Thyroid gland (tissue), 4 donors: ENCODE measurements at places on chromosomes 11 and 22.
A peak's percentile ranks its signal among the peaks of the same experiment; 100 is the strongest.

- no peak for DNase-seq
Measured at GRCh38 chr11:77418155-77418970, 55.5 kb downstream of the PAK1 start.

GRCh38 chr11:78100676-78101472, 21.2 kb upstream of the NDUFC2 start:
- DNase-seq = peak; percentile 45

DNA sequence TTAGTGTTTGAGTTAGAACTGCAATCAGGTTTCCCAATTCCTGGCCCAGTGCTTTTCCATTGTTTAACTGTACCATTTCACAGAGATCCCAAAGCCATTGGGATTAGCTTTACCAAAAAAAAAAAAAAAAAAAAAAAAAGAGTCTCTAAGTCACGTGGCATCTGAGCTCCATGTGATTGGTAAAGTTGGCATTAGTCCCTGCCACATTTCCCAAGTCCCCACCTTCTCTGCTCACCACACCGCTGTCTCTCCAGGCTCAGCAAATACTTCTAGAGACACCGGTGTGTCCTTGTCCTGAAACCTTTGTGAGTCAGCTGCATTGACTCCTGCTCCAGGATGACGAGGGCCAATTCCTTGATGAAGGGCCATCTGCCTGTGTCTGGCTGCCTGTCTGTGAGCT, 305.3 kb downstream of the KIRREL3 start:
- no peak for DNase-seq

DNA sequence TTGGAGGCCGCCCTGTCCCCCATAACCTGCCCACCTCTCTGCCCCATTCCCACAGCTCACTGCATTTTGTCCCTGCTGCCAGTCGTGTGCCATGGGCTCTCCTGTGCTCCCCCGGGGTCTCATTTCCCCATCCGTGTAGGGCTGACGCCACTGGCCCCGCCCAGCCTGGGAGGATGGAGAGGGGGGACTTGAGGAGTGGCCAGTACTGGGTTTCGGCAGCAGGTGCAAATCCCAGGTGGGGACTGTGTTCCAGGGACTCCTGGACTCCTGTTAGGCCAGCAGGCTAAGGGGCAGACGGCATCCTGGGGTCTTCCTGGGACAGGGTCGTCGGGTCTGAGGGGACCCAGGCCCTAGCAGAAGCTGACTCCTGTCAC, 1.2 kb upstream of the MYO7A start:
- DNase-seq = no peak

GRCh38 chr11:1194231-1194976, 28.5 kb upstream of the MUC5B start:
- no peak for DNase-seq

GRCh38 chr22:40187389-40187788, 9.7 kb downstream of the TNRC6B start:
- DNase-seq = no peak

DNA sequence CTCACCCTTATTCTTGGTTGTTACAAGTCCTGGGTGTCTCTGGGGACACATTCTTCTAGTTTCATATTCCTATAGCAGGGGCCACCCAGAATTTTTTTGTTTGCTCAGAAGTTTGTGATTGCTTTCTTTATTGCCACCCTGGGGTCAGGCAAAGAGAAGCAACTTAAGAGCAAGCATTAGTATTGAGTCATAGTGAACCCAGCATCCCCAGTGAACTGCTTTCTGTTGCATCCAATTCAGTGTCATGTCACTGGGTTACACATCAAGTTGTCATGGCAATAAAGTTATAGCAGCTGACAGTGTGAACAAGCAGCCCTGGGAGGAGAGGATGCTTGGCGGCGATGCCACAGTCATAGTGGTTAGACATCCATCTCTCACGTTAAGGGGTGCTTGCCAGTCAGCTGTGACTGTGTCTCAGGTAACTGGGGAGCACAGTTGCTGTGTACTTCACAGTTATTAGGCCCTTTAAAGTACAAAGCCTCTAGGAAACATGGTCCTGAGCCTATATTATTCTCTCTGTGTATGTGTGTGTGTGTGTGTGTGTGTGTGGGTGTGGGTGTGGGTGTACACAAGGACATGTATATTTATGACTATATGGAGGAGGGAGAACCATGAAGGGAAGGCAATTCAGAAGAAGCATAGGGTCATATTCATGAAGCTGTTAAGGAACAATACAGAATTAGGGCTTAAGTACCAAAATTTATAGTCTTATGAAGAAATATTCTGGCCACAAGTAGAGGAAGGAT, 52.5 kb downstream of the TRIM44 start:
- DNase-seq = no peak

DNA sequence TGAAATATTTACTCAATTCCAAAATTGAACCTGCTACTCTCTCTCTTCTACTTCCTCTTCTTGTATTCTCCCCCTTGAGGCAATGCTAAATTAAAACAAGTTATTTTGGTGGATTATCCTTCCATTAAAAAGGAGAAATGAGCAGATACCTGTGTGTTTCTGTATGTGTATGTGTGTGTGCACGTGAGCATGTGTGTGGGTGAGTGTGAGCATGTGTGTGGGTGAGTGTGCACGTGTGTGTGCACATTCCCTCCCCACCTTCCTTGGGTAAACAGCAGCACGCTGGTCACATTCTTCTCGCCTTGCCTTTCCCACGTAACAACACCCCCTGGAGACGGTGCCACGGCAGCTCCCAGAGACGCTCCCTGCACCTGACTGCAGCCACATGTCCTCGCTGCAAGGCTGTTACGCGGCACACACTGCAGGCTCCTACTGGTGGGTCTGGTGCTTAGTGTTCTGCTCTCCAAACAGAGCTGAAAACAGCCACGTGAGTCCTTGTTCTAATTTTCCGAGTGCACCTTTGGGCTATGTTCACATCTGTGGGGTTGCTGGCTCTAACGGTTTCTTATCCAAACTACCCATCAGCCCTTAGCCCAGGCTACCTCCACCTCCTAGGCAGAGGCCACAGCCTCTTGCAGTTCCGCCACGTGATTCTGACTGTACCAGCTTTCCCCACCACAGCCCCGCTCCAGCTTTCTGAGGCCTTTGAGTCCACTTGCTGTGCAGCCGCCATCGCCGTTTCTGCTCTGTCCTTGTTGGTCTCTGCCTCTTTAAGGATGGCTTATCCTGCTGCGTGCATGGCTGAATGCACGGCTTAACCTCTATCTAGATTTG, 123.4 kb downstream of the CTTN start:
- peak; percentile 56 for DNase-seq

GRCh38 chr11:57072640-57073039, 83.9 kb downstream of the OR5AK2 start:
- peak; percentile 3 for DNase-seq

DNA sequence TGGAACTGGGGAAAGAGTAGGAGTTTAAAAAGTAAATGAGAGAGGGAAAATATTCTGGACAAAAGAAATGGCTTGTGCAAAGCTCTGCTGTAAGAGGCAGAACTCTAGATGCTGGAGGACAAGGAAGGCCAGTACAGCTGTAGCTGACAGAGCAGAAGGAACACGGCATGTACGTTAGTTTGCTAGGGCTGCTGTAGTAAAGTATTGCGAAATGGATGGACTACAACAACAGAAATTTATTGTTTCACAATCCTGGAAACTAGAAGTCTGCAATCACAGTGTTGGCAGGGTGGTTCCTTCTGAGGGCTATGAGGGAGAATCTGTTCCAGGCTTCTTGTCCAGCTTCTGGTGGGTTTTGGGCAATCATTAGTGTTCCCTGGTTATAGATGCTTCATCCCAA, 454.4 kb downstream of the NTM start:
- DNase-seq = no peak

DNA sequence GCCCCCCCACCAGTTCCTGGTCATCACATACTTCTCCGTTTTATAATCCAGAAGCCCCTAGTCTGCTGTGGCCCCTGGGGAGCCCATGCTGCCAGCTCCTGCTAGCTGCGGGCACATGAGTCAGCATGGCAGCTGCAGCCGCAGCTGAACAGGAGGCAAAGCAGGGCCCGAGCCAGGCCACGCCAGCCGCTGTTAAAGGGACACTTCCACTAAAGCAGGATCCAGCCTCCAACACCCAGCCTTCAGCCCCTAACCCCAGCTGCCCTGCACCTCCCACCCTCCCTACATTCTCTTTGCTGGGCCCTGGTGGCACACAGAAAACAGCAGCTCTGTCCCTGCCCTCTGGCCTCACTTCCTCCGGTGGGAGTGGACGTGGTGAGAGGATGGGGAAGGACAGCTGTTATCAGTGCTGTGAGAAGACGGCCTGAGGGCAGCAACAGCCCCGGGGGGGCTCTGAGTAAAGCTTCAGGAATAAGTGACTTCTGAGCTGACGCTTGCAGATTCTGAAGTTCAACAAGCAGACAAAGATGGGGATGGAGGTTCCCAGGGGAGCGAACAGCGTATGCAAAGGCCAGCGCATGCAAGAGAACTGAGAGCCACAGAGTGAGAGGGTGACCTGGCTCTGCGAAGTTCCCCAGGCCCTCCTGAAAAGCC, 688 bp upstream of the LRRC74B start:
- DNase-seq = no peak

DNA sequence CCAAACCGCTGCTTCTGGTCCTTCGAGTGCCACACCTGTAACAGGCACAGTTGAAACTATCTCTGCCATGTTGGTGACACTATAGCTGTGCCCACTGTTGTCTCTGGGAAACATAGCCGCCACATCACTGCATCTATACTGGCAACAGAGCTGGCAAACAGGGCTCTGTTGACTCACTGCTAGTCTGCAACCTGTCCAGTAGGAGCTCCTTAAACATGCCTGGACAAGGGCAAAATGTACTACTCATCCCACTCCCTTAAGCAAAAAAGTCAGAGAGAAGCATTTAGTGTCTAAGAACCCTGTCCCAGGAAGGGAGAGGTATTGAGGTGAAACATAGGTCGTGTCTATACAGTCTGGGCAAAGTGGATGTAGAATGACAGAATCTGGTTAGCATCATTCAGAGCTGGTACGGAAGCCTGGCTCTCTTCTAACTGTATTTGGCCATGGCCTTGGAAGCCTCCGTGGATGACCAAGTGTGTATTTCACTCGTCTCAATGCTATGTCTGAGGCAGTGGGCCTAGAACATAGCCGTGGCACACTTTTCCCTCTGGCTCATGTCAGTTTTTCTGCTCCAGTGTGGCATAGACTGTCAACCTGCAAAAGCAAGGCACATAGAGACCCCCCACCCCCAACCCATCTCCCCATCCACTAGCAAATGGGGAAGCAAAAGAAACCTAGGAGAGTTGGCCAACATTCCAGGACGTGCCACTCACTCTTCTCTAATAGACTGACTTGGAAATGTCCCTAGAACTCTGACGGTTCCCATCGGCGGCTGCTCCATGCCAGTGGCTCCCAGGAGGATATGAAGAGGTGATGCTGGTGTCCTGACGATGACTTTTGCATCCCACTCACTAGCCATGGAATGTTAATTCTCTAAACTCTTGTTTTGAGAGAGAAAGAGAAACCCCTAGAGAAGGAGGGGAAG, 21.4 kb upstream of the PISD start:
- no peak for DNase-seq

GRCh38 chr11:75598264-75598663, 36.2 kb downstream of the SERPINH1 start:
- no peak for DNase-seq

- no peak for DNase-seq
Measured at GRCh38 chr11:103902994-103903393, 133.4 kb upstream of the DDI1 start.

- no peak for DNase-seq
Measured at GRCh38 chr11:12126344-12127019, 16.1 kb downstream of the MICAL2 start.

- no peak for DNase-seq
Measured at GRCh38 chr11:61972112-61972671, 4.8 kb upstream of the FTH1 start.

DNA sequence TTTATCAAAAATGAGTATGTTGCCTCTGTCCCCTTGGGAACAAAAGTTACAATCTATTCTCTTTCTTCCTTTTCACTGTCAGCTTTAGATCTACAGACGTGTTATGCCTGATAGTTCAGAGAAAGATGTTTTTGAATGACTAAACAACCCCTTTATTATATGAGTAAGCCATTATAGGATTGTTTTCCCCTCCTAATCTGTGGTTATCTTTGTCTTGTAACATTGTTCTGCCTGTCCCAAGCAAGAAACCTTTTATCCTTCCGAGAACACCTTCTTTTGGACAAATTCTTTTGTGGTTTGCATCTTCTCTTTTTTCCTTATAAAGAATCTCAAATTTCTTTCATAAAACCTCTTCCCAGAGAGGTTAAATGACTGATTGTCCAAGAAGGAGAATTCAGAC, 208.4 kb downstream of the DDX10 start:
- DNase-seq = no peak

- DNase-seq = no peak
Measured at GRCh38 chr11:14270690-14271542, 88.1 kb downstream of the RRAS2 start.

DNA sequence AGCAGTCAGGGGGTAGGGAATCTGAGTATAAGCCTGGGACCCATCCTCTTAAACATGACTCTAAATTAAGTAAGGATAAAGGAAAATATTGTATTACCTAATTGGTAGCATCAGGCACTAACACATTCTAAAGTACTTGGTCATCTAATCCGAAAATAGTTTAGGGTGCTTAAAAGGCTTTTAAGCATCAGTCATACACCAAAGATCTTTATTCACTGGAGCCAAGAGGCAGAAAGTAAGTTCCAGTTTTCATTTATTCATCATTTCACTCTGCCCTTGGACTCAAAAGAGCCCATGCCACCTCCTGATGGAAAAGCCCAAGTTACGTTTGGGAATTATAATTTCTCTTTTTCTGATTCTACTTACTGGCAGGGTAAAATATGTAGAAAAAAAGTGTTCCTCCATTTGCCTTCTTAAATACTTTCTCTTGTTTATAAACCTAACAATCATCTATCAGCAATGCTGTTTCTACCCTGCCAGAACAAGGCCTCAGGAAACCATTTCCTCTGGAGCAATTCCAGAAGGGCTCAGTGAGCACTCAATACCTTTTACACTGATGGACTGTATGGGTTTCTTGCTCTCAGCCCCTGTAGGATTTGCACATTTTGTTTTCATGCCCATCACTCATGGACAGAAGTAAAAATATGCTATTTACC, 120.1 kb upstream of the SLC5A12 start:
- DNase-seq = no peak

DNA sequence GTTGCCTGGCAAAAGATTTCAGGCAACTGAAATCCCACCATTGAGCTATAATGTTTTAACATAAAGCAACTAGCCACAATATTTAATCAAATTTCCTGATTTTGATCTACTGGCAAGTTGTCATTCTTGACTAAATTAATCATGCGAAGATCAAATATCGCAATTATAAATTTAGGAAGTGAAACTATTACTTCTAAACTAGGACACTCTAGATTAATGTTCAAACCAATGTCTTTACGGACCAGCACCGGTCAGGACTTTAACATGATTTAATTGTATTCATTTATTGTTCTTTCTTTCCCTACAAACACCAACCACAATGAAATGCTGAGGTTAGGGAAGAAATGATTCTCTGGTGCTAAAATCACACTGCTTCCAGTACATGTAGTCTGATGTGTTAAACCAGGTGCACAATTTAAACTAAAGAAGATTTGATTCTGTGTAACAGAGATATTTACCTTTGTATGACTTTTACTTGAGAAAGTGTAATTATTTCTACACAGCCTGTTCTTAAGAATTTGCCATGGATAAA, 14.9 kb downstream of the GAS2 start:
- no peak for DNase-seq

- DNase-seq = no peak
Measured at GRCh38 chr11:107970049-107970448, 38.6 kb upstream of the CUL5 start.

GRCh38 chr11:2772544-2773031, 72.8 kb upstream of the KCNQ1OT1 start:
- DNase-seq = no peak
